Activated T-helper 17 cell treated with anti-CD3 and anti-CD28 coated beads, Interleukin-2, amount 50 U/mL, for 72 hours (primary cell): ENCODE measurements at places on chromosomes 12 and 14.

DNA sequence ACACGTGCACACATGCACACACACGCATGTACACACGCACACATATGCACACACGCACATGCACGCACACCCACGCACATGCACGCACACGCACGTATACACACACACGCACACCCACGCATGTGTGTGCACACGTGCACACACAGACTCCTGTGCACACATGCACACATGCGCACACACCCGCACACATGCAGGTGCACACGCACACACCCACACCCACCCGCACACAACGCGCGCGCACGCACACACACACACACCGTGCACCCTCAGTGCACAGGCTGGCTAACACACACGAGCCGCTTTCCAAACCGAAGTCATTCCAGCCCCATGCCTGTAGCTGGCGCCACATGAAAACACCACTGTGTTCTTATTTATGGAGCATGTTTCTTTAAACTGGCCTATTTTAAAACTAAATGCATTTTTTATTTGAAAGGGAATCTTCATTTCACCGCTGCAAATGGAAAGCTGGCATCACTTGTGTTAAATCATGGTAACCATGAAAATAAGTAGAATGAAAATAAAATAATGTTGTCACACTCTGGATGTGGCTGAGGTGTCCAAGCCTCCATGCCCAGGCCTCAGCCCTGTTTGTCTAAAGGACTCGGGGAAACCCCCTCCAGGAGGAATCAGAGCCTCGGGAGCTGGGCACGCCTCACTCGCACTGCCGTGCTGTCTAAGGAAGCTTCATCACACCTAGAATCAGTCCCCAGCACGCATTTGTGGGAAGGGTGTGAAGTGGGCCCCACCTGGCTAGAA is 45.1 kb downstream of the GALNT9 start:
- ATAC-seq, result no peak

- peak; percentile 98 for ATAC-seq
Measured at GRCh38 chr14:65566820-65567522, 154.4 kb downstream of the FUT8 start.

GRCh38 chr12:66763467-66763866 is 84.6 kb upstream of the GRIP1 start:
- no peak for ATAC-seq

- ATAC-seq, result no peak
Measured at GRCh38 chr12:114190971-114191370, 215.0 kb downstream of the TBX5 start.

- no peak for ATAC-seq
Measured at GRCh38 chr14:68774771-68775613, 17.9 kb downstream of the ZFP36L1 start.

DNA sequence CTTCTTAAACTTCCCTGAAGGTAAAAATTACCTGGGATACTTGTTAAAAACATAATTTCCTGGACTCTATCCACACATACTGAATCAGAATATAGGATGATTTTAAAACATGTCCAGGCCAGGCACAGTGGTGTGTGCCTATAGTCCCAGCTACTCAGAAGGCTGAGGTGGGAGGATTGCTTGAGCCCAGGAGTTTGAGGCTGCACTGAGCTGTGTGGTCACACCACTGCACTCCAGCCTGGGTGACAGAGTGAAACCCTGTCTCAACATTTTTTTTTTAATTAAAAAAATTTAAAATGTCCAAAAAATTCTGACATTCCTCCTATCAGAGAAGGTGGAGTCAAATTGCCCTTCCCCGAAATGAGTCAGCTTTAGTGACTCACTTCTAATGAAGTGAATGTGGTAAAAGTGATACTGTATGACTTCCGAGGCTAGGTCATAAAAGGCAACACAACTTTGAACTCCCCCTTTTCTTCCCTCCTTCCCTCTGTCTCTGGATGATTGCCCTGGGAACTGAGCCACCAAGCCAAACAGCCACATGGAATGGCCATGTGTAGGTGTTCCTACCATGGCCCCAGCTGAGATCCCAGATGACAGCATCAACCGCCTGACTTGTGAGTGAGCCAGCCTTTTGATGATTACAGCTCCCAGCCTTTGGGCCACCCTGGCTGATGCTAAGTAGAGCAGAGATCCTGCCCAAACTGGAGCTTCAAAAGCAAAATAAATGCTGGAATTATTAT is 36.3 kb downstream of the LIMA1 start:
- ATAC-seq, result peak; percentile 87

GRCh38 chr12:102326982-102327381 is 129.3 kb upstream of the PMCH start:
- no peak for ATAC-seq

DNA sequence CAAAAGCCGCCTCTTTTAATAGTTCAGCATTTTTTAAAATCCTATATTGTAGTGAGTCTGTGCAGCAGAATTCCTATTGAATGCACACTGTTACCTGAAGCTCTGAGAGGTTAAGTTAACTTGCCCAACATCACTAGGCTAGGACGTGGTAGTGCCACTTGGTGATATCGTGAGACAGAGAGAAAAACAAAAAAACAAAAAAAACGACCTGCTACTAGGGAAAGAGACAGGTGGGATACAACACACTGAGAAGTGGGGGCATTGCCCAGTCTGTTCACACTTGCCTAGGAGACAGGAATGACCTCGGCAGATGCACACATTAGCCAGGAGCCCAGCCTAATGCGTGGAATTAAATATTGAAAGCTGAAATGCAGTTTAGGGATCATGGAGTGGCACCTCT is 129.7 kb upstream of the CCND2 start:
- ATAC-seq, result no peak

DNA sequence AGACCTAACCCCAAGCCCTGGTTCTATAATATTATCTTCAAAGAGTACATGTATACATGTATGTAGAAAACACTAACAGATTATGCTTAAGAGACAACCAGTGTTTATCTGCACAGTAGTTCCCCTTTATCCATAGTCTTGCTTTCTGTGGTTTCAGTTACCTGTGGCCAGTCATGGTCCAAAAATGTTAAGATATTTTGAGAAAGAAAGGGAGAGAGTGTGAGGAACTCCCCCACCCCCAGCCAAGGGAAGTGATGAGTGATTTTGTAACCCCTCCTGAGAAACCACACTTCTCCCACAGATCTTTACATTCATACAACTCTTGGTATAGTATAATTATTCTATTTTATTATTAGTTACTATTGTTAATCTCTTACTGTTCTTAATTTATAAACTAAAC is 77.3 kb upstream of the CNTN1 start:
- ATAC-seq, result peak; percentile 62

- ATAC-seq, result no peak
Measured at GRCh38 chr12:115385141-115385540, 701.2 kb upstream of the TBX3 start.

DNA sequence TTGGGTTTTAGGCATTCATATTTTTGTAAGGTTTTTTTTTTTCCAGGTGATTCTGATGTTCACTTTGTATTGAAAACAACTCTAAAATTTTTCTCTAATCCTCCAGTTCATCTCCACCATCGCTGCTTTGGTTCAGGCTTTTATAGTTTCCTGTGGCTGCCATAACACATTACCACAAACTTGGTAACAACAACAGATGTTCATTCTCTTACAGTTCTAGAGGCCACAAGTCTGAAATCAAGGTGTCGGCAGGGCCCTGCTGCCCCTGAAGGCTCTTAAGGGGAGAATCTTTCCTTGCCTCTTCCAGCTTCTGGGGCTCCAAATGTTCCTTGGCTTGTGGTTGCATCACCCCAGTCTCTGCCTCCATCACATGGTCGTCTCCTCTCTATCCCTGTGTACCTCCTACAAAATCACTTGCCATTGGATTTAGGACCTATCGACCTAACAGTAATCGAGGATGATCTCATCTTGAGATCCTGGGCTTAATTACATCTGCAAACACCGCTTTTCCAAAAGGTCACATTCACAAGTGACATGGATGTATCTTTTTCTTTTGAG is 55.2 kb downstream of the PELI2 start:
- ATAC-seq, result peak; percentile 28

DNA sequence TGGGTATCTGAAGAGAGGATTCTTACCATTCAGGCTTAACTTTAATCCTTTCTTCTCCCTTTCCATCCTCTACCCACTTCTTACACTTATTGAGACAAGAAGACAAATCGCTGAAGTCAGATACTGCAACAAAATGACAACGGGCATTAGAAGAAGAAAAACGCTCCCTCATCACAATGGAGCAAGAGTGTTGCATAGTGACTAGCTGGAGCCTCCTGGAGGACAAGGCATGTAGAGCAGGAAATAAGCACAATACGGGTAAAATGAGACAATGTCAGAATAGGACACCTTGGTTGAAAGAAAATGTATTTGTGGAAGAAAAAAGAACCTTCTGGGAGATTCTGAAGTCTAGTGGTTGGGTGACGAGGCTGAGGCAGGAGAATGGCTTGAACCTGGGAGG is 501.0 kb downstream of the RERGL start:
- ATAC-seq, result no peak

DNA sequence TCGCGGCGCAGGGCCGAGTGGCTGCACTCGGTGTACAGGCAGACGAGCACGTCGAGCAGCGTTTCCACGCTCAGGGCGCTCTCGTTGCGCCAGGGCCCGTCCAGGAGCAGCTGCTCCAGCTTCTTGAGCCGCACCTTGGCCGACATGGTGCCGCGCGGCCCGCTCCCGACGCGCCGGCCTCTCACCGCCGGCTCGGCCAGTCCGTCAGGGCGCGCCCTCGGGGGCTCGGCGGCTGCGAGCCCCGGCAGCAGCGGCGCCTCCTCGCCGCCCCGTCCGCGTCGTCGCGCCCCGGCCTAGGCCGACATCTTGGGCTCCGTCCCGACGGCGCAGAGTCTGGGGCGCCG is 349 bp downstream of the CDC42BPB start:
- ATAC-seq, result peak; percentile 26

DNA sequence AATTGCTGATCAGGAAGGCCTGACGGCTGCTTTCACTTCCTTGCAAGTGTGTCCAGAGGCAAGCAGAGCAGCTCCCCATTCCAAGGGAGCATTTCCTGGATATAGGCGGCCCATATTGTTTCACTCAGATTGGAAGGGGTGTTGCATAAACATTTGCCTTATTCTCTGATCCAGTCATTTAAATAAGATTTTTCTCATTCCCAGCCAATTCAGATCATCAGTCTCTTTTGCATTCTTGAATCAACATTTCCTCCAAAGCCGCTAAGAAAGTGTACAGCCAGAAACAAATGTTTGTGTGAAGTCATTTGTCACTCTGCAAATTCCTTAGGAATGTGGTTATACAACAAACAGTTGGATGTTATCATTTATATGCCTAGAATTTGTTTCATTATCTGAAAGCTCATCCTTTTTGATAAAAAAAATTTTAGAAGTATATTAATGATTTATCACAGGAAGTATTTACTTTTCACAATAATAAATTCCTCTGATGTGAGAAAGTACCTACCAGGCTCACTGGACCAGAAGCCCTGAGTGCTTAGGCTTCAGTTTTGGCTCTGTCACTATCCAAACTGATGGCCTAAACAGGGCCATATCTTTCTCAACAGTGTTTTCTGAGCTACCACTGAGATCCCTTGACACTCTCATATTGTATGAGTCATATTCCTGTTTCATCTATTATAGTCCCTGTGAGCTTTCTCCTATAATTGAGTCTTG is 379.6 kb downstream of the CCDC91 start:
- ATAC-seq, result peak; percentile 89
